IPS-NIHi11 (cell line): ENCODE measurements at places on chromosomes 1 and 21.

DNA sequence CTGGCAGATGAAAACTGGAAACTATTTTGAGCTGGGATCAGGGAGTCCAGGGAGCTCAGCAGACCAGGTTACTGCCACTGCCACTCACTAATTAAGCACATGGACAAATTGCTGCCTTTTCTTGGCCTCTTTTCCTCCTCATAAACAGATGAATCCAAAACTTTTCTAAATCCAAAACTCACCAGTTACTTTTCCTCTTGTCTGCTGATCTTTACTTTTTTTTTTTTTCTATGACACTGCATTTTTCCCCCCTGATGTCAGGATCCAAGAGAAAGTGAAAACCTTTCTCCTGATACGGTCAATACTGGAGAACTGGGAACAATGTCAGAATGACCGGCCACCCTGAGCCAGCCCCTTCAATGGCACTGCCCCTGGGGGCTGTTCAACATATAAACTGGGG, 405.8 kb downstream of the DUSP10 start:
- DNase-seq, result no peak

DNA sequence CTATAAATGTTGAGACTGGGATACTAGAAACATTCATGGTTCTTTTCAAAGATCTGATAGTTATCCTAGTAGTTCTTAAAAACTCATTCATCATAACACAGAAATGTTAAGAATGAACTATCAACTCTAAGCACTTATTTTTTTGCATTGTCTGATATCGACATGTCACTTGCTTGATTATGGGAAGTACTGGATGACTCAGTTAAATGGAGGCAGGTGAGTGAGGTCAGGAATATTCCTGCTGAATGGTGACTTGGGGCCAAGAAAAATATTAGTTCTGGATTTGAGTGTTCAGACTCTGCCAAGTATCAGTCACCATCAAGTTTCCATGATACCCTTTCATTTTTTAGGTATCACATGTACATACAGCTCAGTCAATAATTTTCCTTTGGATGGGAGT, 63.6 kb downstream of the NEK7 start:
- DNase-seq, result no peak

DNA sequence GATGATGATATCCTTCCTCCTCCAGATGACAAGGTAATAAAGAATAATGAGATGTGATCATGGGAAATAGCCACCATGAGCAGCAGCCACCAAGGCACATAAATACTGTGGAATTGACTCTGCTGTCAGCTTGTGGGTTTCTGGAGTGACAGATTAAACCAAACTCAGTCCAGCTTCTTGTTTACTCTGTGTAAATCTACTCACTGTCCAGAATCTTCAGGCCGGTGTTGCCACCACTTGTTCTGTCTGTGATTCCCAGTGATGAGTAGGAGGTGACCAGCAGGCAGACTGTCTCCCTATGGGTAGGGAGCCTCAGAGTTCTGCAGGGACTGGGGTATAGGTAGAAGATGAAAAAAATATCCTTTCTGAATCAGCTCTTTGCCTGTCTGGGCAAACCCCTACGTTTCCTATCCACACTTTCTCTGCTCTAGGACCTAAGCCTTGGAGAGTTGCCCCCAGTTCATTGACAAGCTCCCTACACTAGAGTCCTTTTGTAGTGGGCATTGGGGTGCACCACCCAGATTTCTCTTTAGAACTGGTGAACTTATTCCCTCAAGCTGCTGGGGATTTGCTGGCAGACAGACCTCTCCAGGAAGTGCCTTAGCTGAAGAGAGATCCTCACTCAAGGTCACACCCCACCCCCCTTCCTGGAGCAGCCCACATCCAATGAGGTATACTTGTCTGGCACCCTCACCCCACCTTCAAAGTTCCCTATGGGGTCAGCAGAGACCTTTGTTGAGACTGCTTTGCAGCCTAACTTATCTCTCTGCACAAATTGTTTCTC, 47.6 kb downstream of the ATP1A1 start:
- DNase-seq, result no peak

GRCh38 chr1:104830534-104830933, 1080.8 kb downstream of the AMY1C start:
- DNase-seq, result no peak
